Activated CD4-positive, alpha-beta T cell treated with anti-CD3 and anti-CD28 coated beads, Interleukin-2, amount 50 U/mL, for 4 hours (primary cell): ENCODE measurements at places on chromosomes 13 and 19.

GRCh38 chr13:90281709-90282108 is 1065.8 kb upstream of the MIR17HG start:
- DNase-seq, result no peak

GRCh38 chr13:51227404-51227803 is 5.2 kb downstream of the FAM124A start:
- no peak for DNase-seq

DNA sequence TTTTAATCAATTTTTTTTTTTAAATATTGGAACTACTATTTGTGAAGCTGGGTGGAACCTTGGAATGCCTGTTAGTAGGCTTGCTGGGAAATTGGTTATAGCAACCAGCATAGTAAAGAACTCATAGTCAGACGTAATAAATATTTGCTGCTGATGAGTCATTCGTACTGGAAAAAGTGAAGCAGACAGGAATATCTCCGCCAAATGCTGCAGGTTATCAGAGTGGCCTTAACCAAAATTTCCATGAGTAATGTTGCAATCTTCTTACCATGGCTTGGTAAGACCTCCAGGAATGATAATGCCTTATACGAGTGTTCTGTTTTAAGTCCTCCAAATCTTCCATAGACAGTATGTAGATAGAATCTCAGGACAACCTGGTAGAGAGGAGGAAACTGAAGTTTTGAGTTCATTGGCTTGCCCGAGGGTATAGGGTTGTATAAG is 34.2 kb downstream of the MBNL2 start:
- no peak for DNase-seq

- DNase-seq, result no peak
Observed at GRCh38 chr13:73230716-73231115, 171.9 kb downstream of the KLF5 start.

DNA sequence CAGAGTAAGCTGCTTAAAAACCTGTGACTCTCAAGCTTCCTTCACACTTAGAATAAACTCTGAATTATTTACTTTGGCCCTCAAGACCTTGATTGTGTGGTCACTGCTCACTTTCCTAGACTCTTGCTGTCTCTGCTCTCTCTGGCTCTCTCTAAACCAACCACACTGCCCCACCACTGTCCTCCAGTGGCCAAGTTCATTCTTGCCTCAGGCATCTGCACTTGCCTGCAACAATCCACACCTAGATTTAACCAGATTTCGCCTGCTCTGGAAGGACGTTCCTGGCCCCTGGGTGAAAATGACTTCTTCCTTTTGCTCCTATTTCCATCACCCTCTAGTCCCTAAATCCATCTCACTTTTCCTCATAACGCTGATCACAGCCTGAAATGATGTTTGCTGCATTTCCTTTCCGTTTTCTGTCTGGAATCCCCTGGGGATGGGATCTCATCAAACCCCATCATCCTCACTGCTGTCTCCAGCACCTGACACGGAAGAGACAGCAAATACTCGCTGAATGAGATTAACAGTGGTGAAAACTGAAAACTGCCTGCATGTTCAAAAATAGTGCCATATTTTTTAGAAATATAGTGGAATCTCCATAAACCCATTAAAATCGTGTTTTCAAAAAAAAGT is 232.6 kb downstream of the UQCRFS1 start:
- DNase-seq, result no peak

GRCh38 chr19:13890136-13890535 is 13.2 kb downstream of the NANOS3 start:
- no peak for DNase-seq

DNA sequence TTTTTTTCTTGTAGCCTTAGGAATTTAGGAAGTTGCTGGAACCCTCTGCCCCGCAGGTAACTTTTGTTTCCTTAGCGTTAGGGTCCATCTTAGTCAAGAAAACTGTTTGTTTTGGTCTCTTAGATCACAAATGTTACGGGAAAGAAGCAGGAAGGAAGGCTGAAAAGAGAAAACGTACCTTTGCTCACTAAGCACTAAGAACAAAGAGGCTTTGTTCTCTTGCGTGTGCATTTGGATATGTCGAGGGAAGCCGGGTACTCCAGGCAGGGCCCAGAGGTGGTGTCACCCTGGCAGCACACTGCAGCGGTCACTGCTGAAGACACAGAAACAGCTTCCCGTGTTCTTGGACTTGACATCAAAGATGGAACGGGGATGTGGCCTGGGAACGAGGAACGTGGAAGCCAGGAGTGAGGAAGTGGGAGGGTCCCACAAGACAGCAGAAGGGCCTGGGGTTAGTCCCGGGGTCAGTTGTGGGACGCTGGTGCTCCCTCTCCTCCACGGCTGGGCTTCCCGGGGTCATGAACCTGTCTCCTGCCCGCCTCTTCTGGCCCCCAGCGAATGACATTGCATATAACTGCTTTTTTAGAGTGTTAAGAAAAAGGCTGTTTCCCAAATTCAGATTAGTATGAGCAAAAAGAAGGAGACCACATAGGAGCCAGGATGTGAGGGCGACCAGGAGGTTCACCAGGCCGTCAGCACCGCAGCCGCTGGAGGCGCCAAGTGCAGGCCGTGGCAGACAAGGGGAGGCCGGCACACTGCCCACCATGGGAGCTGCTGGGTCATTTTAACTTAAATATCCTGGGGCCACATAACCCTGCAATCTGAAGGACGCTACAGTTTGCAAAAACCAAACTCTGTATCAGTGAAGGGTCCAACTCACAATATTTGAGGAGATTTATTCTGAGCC is 31.6 kb downstream of the ATP11A start:
- DNase-seq, result no peak

DNA sequence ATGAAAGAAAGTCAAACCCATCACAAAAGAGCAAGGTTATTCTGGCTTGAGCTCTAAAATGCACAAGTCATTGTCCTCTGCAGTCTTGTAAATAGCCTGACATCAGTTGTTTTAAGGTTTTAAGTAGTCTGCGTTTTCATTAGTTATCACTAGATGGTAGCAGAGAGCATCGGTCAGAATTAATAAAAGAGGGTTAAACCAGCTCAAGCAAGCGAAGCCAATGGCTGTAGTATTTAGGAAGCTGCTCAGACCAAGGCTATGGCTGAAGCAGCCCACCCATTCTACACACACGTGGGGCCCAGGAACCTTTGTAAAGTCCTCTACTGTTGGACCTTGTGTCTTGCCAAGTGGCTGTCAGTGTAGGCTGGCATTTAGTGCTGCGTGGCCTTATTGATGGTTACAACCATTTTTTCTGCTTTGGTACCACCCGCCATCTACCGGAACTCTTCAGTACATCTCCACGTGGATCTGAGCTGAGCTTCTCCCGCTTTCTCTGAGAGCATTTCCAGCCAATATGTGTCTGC is 13.3 kb upstream of the ZNF57 start:
- no peak for DNase-seq

DNA sequence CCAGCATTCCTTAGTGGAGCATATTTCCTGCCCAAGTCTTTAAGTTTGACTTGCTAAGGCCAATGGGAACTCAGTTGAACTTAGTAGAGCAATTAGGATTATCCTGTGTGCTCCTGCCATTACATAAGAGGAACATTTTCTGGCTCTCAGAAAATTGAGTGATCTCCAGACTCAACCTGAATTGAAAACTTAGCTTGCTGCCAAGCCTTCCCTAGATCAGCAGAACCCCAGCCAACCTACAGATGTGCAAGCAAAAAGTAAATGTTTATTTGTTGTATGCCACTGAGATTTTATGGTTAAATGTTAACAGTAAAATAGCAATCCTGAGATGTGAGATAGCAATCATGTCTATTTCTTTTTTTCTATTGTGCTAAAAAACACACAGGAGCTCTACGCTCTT is 350.9 kb downstream of the OLFM4 start:
- no peak for DNase-seq

DNA sequence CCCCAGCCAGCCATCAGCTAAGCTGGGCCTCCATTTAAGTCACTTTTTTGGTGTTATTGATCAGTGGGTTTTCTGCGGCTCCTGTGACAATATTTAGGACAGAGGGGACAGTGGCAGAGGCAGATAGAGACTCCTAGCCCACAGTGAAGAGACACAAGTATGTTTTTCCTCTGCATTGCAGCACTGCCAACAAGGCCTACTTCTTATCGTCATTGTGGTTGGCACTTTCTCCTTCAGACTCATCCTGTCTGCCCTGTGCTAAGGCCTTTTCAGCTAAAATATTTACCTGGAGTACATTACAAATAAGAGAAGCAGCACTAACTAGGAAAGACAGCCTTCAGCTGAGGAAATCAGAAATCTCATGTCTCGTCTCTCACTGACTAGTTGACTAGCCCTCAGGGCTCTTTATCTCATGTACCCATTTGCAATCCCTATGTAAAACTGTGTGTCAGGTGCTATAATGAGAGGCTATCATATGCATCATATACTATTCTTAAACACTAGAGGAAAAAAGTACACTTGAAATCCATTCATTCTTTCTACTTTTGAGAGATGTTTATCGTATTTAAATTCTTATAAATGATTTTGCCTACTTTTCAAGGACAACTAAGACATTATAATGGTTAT is 62.2 kb downstream of the ZAR1L start:
- DNase-seq, result no peak

DNA sequence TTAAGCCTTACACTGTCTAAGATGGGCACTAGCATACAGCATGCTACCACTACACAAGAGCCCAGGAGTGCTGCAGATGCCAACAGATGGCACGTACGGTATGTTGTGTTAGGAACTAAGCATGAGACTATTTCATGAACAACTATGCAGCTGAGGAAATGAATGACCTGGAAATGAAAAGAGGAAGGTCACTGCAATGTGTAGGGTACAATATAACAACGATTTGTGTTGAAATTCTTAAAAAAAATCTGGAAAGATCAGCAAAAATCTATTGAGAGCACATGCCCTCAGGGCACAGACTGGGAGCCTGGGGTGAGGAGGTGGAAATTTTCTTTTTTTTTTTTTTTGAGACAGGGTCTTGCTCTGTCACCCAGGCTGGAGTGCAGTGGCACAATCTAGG is 14.4 kb downstream of the HAUS8 start:
- no peak for DNase-seq

DNA sequence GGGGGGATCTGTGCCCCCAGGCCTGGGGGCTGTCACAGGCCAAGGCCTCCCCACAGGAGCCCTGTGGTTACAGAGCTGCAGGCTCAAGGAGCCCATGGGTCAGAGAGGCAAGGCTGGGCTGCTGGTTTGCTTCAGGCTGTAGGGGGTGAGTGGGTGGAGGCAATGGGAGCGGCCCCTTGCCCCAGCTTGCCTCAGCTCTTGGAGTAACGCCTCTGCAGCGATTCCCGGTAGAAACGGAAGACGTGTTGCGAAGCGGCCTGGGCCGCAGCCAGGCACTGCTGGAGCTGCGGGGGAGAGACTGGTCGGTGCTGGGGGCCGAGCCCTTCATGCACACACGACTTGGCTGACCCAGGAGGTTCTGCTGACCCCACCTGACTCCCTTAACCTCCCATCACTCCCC is 10.1 kb downstream of the TMEM91 start:
- no peak for DNase-seq

DNA sequence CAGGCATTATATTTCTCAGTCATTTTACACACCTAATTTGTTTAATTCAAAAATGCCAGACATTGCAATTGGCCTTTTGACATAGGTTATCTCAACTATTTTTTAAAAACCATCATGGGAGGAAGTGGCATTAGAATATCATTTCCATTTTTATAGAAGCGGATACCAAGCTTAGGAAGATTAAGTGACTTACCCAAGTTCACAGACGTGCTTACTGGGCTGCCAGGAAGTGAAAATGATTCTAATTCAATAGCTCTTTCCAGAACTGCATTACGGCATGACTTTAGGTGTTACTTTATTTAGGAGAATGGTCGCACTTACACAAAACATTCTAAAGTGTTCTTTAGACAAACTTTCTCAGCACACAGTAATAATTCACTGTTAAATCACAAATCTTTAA is 231.9 kb downstream of the KLF12 start:
- DNase-seq, result no peak

- DNase-seq, result no peak
Observed at GRCh38 chr13:59623206-59623915, 540.4 kb downstream of the DIAPH3 start.

DNA sequence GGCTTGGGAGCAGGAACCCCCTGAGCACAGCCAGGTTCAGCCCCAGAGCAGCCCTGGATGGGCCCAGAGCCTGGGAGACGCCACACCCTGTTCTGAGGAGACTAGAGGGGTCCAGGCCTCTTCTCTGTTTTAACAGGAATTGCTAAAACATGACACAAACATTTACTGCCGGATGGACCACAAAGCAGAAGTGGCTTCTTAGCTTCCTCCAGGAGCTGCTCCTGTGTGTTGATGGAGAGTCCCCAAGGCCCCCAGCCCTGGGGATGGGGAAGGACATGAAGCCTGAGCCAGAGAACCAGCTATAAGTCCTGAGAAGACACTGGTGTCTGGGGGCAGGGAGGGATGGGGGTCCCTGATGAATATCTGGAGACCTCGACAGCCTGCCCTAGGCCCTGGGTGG is 14.6 kb downstream of the CEACAM3 start:
- no peak for DNase-seq
